Neuronal stem cell (in vitro differentiated cells): ENCODE measurements at places on chromosomes 7 and 10.

DNA sequence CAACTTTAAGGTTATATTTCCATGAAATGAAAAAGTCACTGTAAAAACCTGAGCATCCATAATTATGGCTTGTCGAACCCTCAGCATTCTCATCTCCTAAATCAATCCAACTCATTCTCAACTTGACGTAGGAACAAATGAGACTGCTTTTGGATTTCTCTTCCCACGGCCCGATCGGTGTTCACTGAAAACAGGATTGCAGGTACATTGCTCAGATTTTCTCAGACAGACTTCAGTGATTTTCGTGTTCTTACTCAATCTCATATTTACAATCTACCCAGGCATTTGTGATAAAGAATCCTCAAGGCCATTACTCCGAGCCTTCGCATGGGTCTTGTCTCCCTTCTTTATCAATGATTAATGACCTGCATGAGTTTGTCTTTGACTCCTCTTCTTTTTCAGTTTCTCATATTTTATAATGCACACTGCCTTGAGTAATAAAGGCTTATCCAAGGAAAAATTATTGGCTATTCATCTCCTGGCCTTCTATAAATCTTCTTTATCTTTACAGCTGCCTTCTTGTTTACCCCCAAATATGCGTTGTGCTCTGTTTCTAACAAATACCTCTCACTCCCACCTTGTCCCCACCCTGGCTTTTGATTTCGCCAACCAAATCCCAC lies 90.4 kb upstream of the MYO3A start:
- no peak for DNase-seq

GRCh38 chr7:106110885-106111654 lies 1.0 kb downstream of the SYPL1 start:
- DNase-seq: no peak

DNA sequence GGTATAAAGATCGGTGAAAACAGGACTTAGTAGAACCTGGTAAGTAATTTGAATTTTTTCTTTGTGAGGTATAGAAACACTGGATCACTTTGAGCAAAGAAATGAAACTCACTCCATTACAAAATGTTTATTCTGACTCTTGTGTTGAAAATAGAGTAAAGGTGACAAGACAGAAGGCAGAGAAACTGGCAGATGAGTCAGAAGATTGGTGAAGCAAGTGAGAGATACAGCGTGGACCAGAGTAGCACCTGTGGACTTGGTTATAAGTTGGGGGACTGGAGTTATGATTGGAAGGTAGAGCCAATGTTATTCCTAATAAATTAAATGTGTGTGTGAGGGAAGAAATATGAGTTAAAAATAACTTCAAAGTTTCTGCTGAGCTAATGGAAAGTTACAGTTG lies 620.9 kb downstream of the ZWINT start:
- no peak for DNase-seq

GRCh38 chr7:49775949-49776443 lies 2.6 kb downstream of the VWC2 start:
- DNase-seq: no peak

- no peak for DNase-seq
Measured at GRCh38 chr7:116583653-116584052, 58.8 kb downstream of the CAV1 start.

DNA sequence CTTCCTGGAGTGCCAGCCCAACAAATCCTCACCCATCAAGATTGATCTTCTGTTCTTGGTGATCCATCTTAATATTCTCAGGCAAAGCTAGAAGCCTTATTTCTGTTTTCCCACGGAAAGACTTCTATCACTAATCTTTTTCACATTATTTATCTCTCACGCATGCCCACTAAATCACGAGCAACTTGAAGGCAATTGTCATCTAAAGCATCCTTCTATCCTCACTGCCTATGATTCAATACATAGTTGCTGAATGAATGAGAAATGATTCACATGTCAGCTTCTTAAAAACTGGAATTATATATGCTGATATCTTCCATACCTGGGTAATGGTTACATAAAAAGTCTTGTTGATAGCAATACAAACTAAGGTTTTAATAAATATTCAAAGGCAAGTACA lies 12.6 kb upstream of the COL1A2 start:
- no peak for DNase-seq

GRCh38 chr10:55426138-55426537 lies 625.1 kb upstream of the PCDH15 start:
- no peak for DNase-seq

GRCh38 chr7:137667633-137668387 lies 179.0 kb downstream of the DGKI start:
- DNase-seq: no peak

GRCh38 chr10:79103585-79103984 lies 34.8 kb downstream of the ZMIZ1 start:
- DNase-seq: no peak

GRCh38 chr7:40197527-40197926 lies 62.7 kb downstream of the SUGCT start:
- DNase-seq: no peak

- no peak for DNase-seq
Measured at GRCh38 chr10:62527019-62527827, 153.1 kb downstream of the ZNF365 start.

- no peak for DNase-seq
Measured at GRCh38 chr7:12695965-12696364, 8.5 kb downstream of the ARL4A start.

- no peak for DNase-seq
Measured at GRCh38 chr7:26007510-26007909, 144.5 kb upstream of the NFE2L3 start.

DNA sequence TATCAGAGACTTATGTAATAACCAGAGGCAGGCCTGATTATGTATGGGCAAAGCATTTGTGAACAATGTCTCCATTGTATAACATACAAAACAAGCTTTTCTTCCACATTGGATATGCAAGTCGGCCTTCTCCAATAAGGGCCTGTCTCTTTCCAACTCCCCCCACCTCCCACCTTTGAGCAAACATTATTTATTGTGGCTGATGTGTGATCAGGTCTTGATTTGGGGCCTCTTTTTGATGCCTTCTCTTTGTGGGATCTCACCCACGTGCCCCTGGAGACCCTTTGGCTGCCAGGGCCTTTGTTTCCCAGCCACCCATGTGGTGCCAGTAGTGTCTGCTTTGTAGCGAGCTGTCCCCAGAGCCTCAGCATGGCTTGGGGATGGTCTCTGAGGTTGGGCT lies 53.0 kb downstream of the TCF7L2 start:
- no peak for DNase-seq

DNA sequence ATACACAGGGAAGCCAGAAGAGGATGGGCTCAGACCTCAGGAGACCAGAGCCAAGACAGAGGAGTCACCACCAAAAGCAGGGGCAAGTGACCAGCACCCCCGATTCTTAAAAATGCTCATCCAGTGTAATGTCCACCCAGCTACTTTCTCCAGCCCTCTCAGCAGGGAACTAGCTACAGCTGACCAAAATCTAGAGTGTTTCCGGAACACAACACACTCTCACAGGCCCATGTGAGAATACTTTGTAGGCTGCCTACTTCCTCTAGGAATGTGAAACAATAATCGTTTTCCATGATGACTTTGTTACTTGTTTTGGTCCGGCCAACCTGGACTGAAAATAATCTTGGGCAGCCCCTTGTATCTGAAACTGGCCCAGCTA lies 14.5 kb downstream of the PSAP start:
- DNase-seq: no peak

- DNase-seq: no peak
Measured at GRCh38 chr10:29648114-29648982, 13.6 kb upstream of the SVIL start.

- DNase-seq: no peak
Measured at GRCh38 chr10:69538461-69538860, 34.8 kb downstream of the NEUROG3 start.

GRCh38 chr10:6050801-6051445 lies 11.2 kb downstream of the IL2RA start:
- DNase-seq: no peak

GRCh38 chr7:127807829-127808228 lies 155.8 kb downstream of the SND1 start:
- no peak for DNase-seq

DNA sequence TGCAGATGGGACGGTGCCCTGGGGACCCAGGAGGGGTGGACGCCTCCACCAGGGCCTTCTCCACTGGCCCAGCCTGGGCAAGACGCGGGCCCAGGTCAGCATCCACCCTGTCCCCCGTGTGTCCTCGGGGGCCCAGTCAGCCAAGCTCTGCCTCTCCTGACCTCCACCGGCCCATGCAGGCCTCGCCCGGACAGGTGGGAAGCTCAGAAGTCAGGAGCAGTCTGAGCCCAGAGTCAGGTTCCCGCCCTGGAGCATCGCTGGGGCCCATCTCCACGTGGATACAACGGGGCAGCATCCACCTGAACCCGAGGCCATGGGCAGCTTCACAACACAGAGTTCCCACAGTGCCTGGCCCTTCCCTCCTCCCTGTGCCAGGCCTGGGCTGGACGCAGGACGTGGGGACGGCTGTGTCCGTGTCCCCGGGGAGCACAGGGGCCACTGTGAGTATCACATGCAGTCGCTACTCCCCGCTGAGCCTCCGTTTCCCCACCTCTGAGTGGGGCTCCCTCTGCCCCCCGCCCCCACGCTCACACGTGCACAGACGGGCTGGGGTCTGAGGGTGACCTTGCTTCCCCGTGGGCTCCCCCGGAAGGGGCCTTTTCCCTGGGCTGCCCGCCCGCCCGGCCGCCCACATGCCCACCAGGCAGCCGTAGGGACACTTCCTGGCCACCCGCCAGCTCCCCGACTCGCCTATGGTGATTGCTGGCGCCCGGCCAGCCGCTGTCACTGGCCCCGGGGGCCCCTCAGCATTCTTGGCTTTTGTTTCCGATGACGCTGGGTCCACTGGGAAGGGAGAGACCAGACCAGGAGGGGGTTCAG lies 64.3 kb downstream of the PDGFA start:
- DNase-seq: no peak

DNA sequence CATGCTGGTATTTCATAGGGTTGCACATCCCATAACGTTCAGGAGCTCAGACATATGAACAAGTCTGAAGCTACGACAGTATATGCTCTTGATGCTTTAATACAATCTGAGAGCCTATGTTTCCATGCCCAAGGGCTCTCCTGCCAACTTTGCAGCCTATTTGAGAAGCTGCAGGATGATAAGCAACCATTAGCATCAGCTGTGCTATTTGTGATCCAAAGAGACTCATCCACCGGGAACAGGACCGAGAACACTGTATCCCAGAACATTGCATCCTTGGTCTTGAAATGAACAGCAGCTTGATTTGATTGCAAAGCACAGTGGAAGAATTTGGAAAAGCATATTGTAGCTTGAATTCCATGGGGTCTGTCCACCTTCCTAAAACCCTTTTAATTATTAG lies 156.2 kb upstream of the PTER start:
- no peak for DNase-seq

- no peak for DNase-seq
Measured at GRCh38 chr7:2444476-2444875, 31.7 kb downstream of the GRIFIN start.

DNA sequence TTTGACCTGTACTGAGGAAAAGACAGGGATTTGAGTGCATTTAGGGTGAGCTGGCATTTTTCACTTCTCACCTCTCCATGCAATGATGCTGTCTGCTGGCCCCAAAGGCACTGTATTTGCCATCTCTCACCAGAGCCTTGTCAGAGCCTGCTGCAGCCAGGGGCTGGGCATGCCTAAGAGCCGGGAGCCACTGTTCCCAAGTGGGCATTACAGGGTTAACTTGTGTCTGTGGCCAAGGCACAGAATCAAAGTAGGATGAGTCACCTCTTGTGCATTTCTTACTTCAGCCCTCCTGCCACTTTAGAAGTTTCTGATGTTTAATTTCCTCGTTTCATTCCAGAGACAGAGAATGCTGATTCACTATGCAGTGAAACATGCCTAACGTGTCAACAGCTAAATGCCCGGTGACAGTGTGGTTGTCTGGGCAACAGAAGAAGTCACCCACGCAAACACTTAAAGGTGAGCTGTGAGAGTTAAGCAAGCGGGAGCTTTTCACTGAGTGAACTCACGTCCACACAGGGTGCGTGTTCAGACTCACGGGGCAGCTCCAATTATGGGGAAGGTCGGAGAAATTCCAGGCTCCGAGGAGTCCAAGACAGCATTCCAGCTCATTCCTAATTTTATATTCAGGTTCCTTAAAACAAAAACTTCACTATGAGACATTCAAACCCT lies 57.1 kb upstream of the IGFBP3 start:
- peak; percentile 21 for DNase-seq

- no peak for DNase-seq
Measured at GRCh38 chr7:2554661-2555111, 638 bp downstream of the BRAT1 start.

DNA sequence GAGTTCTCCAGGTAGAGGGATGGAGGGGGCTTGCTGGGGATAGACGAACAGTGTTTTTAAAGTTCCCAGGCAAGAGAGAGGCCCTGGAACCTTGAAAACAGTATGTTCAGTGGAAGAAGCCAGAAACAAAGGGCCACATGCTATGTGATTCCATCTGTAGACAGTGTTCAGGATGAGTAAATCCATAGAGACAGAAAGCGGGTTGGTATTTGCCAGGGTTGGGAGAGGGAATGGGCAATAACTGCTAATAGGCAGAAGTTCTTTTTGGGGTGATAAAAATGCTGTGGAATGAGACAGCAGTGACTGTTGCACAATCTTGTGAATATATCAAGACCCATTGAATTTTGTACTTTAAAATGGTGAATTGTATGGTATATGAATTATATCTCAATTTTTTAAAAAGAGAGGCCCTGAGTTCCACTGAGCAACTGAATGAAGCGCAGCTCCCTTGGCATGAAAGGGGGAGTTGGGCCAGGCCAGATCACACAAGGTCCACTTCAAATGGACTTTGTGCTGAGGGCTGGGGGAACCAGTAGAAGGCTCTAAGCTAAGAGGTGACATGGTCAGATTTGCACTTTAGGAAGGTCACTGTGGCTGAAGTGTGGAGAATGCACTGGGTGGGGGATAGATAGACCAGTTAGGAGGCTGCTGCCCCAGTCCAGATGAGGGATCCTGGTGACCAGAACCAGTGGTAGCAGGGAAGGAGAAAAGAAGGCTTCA lies 34.0 kb downstream of the LEP start:
- DNase-seq: no peak

DNA sequence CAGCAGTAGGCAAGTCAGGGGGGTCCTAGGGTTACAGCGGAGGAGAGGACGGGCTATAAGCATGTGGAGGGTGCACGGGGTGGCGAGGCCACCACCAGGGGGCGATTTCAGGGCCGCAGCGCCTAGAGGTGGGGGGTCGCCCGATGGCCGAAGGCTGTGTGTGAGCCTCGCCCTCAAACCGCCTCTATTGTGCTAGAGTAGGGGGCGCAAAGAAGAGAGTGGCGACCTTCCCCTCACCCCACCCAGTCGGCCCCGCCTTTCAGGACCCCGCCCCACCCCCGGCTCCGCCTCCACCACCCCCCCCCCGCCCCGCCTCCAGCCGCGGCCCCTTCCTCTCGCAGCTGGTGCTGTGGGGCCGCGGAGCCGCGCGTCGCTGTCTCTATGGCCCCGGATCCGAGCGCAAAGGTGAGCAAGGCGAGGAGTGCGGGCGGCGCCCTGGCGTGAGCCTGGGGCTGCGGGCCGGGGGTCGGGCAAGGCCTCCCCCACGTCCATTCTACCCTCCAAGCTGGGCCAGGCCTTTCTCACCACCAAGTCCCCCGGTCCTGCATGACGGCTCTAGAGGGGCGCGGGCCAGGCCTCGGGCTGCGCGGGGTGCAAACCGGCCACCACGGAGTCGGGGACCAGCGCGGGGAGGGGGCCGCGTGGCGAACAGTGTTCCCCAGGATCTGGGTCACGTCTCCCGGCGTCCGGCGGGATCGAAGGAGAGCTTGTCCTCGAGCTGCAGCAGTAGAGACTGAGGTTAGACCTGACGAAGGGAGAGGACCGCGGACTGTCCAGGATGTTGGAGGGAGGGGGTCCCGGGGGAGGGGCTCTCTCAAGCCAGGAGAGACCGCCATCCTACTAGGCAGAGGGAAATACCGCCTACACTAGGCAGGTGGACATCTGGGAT lies at the start of gene SEMA4G:
Gene SEMA4G (plus strand): TSS at position 318 of the 889 bp plus-strand sequence. CDS start 3,409 bp downstream, outside the sequence.
- peak; percentile 56 for DNase-seq
